Upper lobe of left lung (tissue), 6 donors: ENCODE measurements at places on chromosomes 16 and 17.

- peak; percentile 88 for DNase-seq
- peaks cover 28% of the 10 kb centered on the region for H3K36me3 ChIP-seq
- no peaks in the 10 kb centered on the region for H3K27me3 ChIP-seq
- peak overlapping the region; percentile 72 for H3K27ac ChIP-seq
- H3K4me1 ChIP-seq, result peaks cover 32% of the 10 kb centered on the region
- H3K4me3 ChIP-seq, result no peak overlapping the region
These were observed 162.6 kb upstream of the PLCG2 start for GRCh38 chr16:81616321-81617020.

- no peak overlapping the region for H3K27ac ChIP-seq
- no peaks in the 10 kb centered on the region for H3K4me1 ChIP-seq
- no peaks in the 10 kb centered on the region for H3K27me3 ChIP-seq
- no peak overlapping the region for H3K4me3 ChIP-seq
These were observed 13.8 kb downstream of the CLUAP1 start for GRCh38 chr16:3514621-3515020.

GRCh38 chr17:65022751-65023700 lies 33.5 kb downstream of the GNA13 start:
- no peaks in the 10 kb centered on the region for H3K36me3 ChIP-seq
- H3K4me1 ChIP-seq, result peaks cover 76% of the 10 kb centered on the region
- H3K27ac ChIP-seq, result peak overlapping the region; percentile 12
- DNase-seq, result no peak
- H3K27me3 ChIP-seq, result no peaks in the 10 kb centered on the region

DNA sequence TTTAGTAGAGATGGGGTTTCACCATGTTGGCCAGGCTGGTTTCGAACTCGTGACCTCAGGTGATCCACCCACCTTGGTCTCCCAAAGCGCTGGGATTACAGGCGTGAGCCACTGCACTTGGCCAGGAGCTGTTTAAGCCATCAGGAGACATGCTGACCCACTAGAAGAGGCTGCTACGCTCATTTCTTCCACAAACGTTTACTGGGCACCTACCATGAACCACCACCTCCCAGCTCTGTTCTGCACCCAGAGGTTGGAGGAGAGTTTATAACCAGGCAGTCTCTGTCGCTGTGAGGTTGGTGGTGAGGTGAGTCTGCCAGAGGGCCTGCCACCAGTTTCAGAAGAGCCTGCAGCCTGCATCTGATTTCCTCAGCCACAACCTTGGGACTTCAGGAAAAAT lies 51.8 kb downstream of the SF3B3 start:
- no peak overlapping the region for H3K27ac ChIP-seq
- peaks cover 14% of the 10 kb centered on the region for H3K36me3 ChIP-seq
- peaks cover 61% of the 10 kb centered on the region for H3K4me1 ChIP-seq

DNA sequence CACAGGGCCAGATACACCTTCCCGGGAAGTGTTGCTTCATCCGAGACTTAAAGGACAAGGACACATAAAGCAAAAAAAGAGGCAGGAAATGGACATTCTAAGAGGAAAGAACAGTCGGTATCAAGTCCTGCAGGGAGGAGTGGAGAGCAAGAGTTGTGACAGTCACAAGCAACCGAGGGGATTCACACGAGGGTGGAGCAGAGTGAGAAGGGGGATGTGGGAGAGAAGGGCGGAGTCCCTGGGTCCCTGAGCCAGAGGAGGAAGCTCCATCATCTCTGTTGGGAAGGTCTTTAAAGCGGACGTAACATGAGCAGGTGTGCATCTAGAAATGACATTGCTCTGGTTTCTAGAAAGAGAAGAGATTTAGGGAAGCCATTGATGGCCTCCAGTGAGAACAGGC lies 47.1 kb downstream of the AIPL1 start:
- H3K27ac ChIP-seq, result no peak overlapping the region

- H3K27ac ChIP-seq, result no peak overlapping the region
- no peak overlapping the region for H3K4me3 ChIP-seq
- peaks cover 2% of the 10 kb centered on the region for H3K4me1 ChIP-seq
- no peak for DNase-seq
- H3K36me3 ChIP-seq, result peaks cover 12% of the 10 kb centered on the region
These were observed 11.4 kb upstream of the MC1R start for GRCh38 chr16:89907055-89907814.
